H1 (cell line): ENCODE measurements at places on chromosomes 6 and 20.

DNA sequence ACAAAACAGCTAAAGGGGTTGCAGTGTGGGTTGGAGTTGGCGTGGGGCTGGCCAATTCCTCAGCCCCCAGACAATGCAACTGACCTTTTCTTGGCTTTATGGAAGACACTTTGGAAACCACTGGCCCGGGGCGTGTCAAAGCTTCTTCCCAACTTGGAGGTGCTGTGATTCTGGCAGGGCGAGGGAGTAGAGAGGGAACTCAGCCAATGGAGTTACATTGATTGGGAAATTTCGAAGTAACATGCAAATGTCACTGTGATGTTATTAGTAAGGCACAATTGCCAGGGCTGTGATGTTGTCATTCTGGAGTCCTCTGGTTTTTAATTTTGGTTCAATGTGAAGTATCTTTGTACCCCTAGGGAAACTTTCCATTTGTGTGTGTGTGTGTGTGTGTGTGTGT is 41.5 kb upstream of the EPB41L1 start:
- H3K4me1 ChIP-seq = peaks cover 6% of the 10 kb centered on the region; the same call in 1 of the 2 replicates
- no peak overlapping the region for H3K4me3 ChIP-seq
- DNase-seq = no peak
- no peaks in the 10 kb centered on the region for H3K27me3 ChIP-seq
- H3K27ac ChIP-seq = no peak overlapping the region

- no peak for DNase-seq
- H3K27me3 ChIP-seq = no peaks in the 10 kb centered on the region
- no peaks in the 10 kb centered on the region for H3K36me3 ChIP-seq
- peaks cover 3% of the 10 kb centered on the region for H3K4me1 ChIP-seq
- no peak overlapping the region for H3K27ac ChIP-seq
- no peak overlapping the region for H3K4me3 ChIP-seq
Measured at GRCh38 chr6:20846602-20847028, 312.4 kb downstream of the CDKAL1 start.

GRCh38 chr6:15389765-15390723 is 144.2 kb downstream of the JARID2 start:
- no peaks in the 10 kb centered on the region for H3K36me3 ChIP-seq
- H3K4me3 ChIP-seq = no peak overlapping the region
- H3K27ac ChIP-seq = no peak overlapping the region
- H3K27me3 ChIP-seq = no peaks in the 10 kb centered on the region

DNA sequence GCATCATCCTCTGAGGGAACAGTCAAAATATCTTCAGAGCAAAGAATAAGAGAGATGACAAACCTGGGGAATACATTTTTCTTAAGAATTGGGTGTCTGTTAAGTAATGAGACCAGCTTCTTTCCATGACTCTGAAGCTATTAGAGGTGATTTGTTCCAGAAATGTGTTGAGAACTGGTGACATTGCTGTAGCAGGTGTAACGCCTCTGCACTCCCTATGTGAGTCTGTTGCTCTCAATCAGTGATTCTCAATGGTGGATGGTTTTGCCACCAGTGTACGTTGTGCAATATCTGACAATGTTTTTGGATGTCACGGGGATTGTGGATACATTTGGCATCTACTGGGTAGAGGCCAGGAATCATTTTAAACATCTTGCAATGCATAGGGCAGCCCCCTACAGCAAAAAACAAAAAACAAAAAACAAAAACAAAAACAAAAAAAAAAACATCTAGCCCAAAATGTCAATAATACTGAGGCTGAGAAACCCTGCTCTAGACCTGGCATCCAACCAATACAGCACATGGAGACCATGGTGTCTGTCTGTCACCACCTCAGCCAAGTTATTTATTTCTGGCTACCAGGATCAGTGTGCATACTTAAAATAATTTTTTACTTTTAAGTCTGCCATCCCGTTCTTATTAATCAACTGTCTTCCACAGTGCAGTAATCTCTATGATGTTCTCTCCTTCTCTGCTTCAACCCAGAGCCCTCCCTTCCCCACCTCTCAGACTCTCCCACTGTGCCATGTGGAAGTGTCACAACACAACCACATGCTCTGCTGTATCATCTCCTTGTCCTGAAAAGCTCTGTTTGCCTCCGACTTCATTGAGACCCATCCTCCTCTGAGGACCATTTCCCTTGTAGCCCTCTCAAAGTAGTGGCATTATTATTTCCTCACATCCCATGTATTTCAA is 43.7 kb downstream of the KLHL32 start:
- no peak for DNase-seq
- H3K4me1 ChIP-seq = no peaks in the 10 kb centered on the region
- H3K27ac ChIP-seq = no peak overlapping the region
- H3K27me3 ChIP-seq = no peaks in the 10 kb centered on the region

DNA sequence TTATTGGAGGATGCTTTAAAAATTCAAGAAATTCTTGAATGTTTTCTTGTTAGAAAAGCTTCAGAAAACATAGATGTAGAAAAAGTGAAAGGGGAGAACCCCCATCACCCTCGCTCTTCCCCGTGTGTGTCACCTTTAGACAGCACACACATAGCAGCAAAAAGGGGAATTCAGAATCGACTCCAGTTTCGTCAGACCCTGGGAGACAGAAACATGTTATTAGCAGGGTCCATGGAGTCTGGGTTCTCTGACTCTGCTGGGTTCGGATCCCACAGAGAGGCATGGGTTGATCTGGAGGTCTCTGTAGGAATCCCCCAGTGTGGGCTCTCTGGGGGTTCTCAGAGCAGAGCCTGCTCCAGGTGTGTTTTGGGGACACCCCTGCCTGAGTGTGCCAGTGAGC is 43.7 kb downstream of the ARHGAP40 start:
- peaks cover 3% of the 10 kb centered on the region for H3K4me1 ChIP-seq
- no peak overlapping the region for H3K27ac ChIP-seq
- H3K36me3 ChIP-seq = no peaks in the 10 kb centered on the region
- no peak for DNase-seq
- peaks cover 31% of the 10 kb centered on the region for H3K27me3 ChIP-seq

GRCh38 chr20:21936720-21937380 is 231.4 kb downstream of the PAX1 start:
- no peaks in the 10 kb centered on the region for H3K36me3 ChIP-seq
- peak; percentile 38 for DNase-seq
- no peak overlapping the region for H3K4me3 ChIP-seq
- H3K4me1 ChIP-seq = no peaks in the 10 kb centered on the region
- no peak overlapping the region for H3K27ac ChIP-seq
- no peaks in the 10 kb centered on the region for H3K27me3 ChIP-seq
